C1 segment of cervical spinal cord (tissue), 14 donors: ENCODE measurements at places on chromosomes 5 and 9.

DNA sequence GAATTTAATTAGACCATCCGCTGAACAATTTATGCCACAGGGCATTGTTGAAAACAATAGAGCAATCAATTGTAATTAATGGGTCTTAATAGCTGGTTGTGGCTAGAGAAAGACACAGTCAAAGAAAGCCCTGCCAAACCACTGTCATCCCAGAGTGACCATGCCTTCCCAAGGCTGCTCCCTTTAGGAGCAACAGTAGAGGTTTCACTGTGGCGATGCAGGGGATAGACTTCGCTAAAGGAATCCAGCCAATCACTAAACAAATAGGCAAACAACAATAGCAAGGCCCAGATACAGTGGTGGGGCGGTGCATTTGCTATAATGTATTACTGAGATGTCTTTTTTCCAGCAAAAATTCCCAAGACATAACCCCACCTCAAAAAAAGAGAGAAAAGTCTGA is 87.8 kb upstream of the SLC27A6 start:
- DNase-seq, result no peak

- no peak for DNase-seq
Observed at GRCh38 chr5:69492391-69492922, at the start of gene OCLN. OCLN (plus strand) TSS chr5:69492790; CDS start chr5:69504245, 11,455 bp downstream.

- DNase-seq, result no peak
Observed at GRCh38 chr9:89497978-89498851, at the start of gene SEMA4D. SEMA4D (minus strand) TSS chr9:89498113; CDS start chr9:89405456, 92,657 bp downstream.

DNA sequence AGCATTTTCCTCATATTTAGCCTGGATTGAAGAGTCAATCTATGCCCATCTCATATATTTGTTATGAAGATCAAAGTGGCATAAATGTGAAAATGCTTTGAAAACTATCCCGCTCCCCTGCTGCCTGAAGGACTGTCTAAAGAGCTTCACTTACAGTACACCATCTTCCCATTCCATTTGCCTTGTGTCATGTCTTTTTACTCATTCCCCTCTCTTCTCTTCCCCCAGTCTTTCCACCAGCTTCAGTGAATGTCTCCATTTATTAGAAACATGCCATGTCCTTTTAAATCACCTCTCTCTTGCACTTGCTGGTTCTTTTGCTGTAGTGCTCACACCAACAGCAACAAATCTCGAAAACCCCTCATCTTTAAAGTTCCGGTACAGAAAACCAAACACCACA is 192.7 kb upstream of the SGCD start:
- no peak for DNase-seq

GRCh38 chr9:99044827-99045226 is 60.1 kb upstream of the TGFBR1 start:
- no peak for DNase-seq

DNA sequence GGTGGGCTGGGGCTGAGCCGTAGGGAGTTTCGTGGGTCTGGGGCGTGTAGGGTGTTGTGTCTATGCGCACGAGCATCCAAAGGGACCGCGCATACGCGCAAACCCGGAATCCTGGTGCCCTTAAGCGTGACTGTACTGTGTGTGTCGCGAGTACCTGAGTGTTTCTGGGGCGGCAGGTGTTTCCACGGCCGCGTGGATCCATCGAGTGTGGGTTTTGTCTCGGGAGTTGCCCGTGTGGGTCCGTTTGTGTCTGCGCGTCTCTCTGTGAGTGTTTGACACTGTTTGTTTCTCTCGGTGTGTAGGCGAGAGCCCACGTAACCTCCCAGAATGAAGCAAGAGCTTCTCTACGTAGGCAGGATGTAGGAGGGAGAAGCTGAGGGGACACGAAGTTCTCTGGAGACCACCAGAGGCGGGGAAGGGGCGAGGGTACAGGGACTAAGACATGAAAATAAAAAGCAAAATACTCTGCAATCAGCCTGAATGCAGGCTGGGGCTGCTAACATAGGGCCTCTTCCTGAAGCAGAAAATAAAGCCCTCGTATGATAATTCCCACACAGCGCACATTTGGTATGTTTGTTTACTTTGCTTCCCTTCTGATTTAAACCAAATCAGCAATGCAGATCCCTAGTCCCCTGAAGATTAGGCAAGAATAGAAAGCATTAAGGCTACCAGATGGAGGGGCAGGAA is 588 bp upstream of the BRINP1 start:
- DNase-seq, result peak; percentile 62

DNA sequence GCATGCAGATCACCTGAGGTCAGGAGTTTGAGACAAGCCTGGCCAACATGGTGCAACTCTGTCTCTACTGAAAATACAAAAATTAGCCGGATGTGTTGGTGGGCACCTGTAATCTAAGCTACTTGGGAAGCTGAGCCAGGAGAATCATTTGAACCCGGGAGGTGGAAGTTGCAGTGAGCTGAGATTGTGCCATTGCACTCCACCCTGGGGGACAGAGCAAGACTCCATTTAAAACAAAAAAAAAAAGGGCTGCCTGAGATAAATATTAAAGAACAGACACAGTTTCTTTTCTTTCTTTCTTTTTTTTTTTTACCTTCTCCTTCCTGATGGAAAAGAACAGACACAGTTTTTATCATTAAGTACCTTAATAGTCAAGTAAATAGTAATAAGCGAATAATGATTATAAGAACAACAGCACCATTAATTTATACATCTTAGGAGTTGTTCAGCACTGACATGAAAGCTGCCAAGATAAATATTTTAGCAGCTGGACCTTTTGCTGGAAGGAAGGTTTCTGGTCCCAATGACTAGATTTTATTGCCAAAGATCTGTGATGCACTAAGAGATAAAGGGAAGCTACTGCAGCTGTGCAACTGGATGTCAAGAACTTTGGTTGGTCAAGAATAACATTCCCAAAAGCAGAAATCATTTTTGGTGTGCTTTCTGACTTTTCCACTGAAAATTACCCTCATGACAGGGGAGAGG is 7.0 kb downstream of the CENPP start:
- no peak for DNase-seq

DNA sequence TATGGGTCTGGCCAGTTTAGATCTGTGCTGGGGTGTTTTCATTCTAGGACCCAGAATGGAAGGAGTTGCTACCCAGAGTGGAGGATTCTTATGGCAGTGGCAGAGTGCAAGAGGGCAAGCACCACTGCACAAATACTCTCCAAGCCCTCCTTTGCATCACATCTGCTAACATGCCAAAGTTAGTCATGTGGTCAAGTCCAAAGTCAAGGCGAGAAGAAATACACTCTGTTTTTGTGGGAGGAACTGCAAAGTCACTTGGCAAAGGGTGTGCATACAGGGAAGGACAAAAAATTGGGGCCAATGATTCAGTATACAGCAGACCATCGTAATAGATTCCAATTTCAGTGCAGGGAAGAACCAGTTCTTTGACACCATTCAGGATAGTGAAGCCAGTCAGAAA is 43.9 kb upstream of the HMGCS1 start:
- DNase-seq, result no peak

DNA sequence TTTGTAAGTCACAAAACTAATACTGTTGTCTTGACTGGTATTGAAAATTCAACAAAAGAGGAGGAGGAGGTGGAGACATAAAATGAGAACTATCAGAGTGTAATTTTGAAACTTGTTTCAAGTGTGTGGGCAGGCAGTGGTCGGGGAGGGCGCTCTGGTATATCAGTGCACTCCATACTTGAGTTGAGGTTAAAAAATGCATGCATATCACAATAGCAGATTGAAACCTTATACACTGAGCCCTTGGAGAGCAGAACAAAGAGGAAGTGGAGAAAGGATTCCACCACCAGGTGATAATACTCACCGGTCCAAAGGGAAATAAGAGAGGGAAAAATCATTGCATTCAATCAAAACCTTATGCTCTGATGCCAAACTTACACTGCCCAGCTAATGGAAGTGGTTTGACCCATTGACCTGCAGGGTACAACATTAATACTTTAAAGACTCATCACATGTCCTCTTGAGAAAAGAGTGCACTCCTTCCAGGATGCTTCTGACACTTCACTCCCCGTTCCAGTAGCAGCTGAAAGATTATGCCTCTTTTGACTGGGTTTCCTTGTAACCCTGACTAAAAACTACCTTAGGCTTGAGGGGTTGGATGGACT is 79.5 kb upstream of the FAM169A start:
- DNase-seq, result no peak

DNA sequence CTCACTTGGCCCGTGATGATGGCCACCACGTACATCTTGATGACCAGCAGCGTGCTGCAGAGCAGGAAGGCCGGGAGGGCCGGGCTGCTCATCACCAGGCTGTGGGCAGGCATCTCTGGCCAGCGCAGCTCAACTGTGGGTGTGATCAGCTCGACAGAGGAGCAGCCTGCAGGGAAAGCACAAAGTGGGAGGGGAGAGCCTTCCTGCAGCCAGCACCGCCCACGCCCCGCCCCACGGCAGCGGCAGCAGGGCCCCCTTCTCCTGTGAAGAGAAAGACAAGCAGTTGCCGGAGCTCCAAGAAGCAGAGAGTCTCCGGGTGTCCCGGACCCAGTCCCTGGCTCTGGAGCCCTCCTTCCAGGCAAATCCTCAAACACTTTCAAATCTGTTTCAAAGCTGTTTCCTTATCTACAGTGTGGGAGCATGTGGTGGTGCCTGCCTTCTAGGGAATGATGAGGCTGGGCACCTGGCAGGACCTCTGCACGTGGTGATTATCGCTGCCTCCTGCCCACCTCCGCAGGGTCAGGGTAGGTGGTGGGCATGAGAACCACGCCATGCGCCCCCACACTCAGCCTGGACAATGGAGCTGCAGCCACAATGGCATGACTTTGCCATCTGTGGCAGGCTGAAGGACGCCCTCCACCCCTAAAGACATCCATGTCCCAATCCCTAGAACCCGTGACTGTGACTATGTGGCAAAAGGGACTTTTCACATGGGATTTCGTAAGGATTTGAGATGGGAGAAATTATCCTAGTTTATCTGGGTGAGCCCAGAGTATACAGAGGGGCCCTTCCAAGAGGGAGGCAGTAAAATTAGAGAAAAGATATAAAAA is at the start of gene PTGES:
Gene PTGES, minus strand, starts transcription at position 143 of the 830 bp plus-strand sequence. Its CDS starts 30 bp downstream, at position 113.
- DNase-seq, result no peak
